ENCODE measurements at places on chromosomes 13 and 19. TPM values are rescaled to one million over a fixed set of nuclear protein-coding genes. Genes with fewer than 3 reads are reported as not detected.

DNA sequence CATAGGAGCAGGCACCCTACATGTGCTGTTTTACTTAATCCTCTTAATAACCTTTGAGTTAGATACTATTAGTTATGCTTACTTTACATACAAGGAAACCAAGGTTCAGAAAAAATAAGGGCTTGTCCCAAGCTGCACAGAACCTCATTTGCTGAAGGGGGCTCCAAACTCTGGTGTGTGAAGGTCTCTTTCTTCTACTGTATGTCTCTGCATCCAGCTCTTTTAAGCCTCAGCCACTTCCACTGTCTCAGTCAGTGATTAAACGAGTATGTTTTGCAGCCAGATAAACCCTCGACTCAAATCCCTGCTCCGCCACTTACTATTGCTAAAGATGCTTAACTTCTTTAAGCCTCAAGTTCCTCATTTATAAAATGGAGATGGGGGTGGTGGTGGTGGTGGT, 112.4 kb upstream of the WASF3 start:
- DNase-seq, result no peak

GRCh38 chr19:31254180-31254551, 95.1 kb downstream of the TSHZ3 start:
- DNase-seq, result peak; percentile 83

GRCh38 chr13:30957258-30957943, 24.9 kb downstream of the TEX26 start:
- DNase-seq, result no peak

GRCh38 chr13:111479412-111479811, 159.0 kb downstream of the TEX29 start:
- DNase-seq, result no peak

DNA sequence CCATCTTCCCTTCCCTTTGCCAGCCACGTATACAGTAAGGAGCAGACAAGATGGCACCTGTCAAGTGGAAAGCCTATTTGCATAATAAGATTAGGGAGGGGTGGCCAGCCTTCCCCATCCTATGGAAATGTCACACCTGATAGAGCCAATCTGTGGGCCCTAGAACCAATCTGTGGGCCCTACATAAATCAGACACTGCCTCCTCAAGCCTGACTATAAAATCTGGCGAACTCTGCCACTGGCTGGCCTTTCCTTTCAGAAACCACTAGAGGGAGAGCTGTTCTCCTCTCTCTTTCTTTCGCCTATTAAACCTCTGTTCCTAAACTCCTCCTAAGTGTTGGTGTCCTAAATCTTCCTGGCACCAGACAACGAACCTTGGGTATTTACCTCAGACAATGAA, 231.5 kb upstream of the KLHL1 start:
- peak; percentile 30 for DNase-seq

GRCh38 chr13:53638040-53638439, 609.4 kb downstream of the OLFM4 start:
- no peak for DNase-seq

DNA sequence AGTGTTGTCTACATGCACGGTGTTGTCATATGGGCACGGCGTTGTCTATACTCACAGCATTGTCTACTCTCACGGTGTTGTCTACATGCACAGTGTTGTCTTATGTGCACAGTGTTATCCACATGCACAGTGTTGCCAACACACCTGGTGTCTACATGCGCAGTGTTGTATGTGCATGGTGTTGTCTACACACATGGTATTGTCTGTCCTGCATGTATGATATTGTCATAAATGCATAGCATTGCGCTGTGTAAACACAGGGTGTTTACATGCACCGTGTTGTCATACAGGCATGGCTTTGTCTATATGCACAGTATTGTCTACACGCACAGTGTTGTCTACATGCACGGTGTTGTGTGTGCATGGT, 6.8 kb downstream of the ADPRHL1 start:
- no peak for DNase-seq

- no peak for DNase-seq
Observed at GRCh38 chr19:7153022-7153421, 83.5 kb downstream of the ZNF557 start.

DNA sequence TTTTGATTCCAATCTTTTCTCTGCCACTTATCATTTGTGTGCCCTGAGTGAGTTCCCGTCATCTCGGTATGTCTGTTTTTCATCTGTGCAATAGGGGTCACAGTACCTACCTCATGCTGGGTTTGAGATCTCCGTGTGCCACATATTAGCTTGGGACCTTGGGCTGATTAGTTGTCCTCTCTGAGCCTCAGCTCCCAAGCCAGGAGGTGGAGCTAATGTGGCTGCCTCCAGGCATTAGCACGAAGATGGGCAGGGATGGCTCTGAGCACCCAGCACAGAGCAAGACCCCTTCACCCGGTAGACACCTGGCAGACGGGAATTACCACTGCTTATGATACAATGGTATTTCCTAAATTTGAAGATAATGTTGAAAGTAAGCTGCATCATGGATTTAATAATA, 35.8 kb upstream of the XPO4 start:
- DNase-seq, result no peak

DNA sequence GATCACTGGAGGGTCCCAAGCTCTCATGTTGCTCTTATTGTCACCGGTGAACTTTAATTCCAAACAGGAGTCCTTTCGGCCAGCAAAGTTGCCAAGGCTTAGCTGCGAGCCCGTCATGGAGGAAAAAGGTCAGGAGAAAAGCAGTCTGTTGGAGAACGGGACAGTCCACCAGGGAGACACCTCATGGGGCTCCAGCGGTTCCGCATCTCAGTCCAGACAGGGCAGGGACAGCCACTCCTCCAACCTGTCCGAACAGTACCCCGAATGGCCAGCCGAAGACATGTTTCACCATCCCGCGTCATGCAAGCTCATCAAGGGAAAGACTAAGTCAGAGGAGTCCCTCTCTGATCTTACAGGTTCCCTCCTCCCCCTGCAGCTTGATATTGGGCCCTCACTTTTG, 10.4 kb downstream of the ZNF91 start:
- no peak for DNase-seq

DNA sequence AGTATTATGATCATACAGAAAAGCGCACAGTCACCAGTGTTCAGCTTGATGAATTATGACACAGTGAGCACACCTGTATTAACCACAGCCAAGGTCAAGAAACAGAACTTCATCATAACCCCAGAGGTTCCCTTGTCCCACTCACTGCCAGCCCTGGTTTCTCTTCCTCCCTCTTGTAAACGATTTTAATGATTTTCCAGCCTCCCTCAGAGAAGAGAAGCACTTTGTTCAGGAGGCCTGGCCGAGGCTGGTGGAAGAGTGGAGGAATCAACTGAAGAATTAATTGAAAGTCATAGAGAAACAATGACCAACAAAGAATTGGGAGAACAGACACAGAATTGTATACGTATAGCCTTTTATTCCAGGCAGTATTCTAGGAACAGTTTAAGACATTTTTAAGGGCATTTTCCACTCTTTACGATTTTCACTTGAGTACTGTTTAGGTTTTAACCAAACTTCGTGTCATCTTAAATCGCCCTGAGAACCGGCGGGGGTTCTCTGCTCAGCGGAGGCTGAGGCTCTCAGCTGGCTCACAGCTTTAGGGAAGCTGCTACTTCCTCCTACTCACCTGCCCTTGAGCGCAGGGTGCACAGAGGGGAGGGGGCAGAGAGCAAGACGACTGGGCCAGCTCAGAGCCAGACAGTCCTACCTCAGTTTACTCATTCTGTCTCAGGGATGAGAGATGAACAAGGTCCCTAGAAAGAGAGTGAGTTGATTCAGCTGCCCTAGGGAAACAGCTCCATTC, 108.6 kb downstream of the AKAP11 start:
- no peak for DNase-seq

DNA sequence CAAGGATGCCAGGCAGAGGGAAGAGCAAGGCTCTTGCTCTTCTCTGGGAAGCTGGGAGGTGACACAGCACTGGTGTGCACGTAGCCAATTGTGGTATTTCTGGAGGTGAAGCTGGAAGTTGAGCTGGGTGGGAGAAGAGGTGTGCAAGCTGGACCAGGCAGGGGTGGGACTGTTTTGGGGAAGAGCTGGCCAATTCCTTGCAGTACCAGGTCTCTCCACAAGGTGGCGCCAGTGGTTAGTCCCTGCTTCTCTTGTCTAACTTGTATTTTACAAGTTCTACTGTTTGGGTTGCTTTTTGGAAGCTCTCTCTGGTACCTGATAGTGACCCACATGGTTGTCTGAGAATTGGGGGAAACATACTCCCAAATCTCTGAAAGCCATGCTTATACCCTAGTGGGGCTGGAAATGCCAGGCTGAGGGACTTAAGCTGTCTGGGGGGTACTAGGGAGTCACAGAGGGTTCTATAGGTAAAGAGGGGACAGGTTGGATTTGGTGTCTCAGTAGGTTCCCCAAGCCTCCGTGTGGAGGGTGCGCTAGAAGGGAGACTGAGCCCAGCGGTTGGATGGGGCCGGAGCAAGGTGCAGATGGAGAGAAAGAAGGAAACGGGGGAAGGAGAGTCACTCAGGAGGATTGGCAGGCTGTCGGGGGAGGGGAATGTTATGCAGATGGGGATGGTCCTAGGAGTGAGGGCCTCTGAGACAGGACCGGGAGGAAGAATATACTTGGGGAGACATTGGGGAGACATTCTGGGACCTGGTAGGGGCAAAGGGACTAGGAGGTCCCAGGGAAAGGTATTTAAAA, 3.0 kb downstream of the HPN start:
- DNase-seq, result peak; percentile 49

DNA sequence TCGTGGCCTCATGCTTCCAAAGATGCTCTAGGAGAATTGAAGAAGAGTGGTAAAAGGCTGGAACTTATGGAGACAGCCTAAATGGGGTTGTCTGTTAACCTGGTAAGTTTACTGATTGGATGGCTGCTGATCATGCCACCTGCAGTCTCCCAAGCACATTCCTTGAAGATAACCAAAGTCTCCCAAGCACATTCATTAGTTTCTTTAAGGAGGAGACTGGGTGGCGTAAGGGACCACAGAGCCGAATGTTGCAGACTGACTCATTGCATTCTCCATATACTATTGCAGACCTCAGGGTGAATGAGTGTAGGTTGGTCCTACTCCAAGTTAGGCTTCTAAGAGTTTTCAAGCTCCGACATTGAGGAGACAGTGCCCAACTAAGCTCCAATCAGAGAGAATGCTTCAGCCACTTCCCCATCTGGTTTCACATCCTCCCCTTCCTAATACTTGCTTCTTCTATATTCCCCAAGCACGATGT, at the start of gene IGFL3:
TSS of gene IGFL3 (minus strand) at position 51 of the 478 bp plus-strand sequence. CDS start at position 12, 39 bp downstream.
- DNase-seq, result peak; percentile 21

DNA sequence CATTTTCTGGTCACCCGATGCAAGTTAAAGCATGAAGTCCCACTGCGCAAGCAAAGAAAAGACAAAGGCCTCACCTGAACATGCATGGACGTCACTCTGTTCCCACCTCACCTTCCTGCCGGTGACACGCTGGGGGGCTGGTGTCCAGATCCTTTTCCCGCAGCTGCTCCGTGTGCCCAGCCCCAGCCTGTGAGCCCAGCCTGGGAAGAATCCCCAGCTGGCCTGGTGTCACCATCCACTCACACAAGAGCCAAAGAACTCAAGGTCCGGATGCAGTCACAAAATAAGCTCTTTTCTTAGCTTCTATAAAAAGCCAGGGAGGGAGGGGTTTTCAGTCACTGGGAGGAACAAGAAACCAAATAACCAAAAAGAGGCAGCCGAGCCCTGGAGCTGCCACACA, 249.9 kb downstream of the COL4A1 start:
- peak; percentile 46 for DNase-seq

GRCh38 chr13:48492096-48492440, 40.8 kb downstream of the RCBTB2 start:
- no peak for DNase-seq

DNA sequence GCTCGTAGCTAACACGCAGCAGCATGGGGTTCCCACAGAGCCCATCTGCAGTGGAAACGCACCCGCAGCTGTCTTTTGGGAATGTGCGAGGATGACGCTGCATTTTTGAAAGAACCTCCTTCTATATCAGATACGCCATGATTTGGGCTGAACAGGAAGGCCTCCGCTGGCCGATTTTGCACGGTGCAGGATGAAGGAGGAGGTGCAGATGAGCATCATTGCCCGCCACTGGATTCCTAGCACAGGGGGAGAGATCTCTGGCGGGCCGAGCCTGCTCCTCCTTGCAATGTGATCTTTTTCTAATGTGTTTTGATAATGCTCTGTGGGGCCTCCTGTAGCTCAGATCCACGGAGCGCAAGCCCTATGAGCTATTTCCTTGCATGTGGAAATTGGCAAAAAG, 55.5 kb downstream of the EFNB2 start:
- DNase-seq, result no peak

- DNase-seq, result no peak
Observed at GRCh38 chr13:51920786-51921185, 59.0 kb downstream of the CCDC70 start.

DNA sequence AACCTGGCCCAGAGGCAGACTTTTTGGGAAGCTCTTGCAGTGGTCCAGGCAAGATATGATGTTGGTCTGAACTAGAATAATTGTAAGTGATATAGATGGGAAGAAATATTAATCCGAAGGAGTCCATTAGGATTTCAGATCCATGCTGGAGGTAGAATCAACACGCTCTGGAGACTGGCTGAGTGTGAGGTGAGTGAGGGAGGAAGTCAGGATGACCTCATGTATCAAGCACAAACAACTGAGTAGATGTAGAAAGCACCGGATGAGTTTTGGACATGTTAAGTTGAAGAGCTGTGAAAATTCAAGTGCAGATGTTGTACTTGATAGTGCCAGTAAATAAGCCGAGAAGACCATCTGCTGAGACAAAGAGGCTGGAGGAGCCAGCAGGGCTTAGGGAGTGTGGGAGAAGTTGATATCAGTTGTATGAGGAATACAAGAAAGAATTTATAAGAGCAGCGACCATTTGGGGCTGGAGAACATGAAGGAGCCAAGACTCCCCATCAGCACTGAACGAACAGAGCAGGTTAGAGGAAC, 5.3 kb upstream of the CNMD start:
- DNase-seq, result no peak

IFT88 gene
- 6.3 TPM for total RNA-seq

FUT1 gene
- total RNA-seq, result 16.9 TPM

ZNF420 gene
- 7.1 TPM for total RNA-seq

KLK12 gene
- total RNA-seq, result not detected

ADGRE3 gene
- total RNA-seq, result not detected

SLC8A2 gene
- total RNA-seq, result 0.26 TPM
